ENCODE measurements at places on chromosomes 7 and 10.

DNA sequence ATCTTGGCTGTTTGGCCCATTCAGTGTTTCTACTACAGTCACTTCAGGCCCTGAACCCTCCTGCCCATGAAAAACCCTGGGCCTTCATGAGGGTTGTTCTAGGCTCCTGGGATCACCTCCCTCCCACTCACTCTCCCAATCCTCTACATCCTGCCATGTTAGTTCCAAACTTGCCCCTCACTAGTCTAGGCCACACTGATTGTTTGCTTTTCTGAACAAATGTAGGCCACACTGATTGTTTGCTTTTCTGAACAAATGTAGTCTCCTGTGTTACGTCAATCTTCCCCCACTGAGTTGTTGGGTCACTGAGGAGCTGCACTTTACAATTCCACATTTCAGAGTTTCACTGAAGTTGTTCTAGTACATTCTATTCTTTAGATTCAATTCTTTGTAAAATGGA lies 5.3 kb upstream of the ALDH18A1 start:
- DNase-seq: no peak

DNA sequence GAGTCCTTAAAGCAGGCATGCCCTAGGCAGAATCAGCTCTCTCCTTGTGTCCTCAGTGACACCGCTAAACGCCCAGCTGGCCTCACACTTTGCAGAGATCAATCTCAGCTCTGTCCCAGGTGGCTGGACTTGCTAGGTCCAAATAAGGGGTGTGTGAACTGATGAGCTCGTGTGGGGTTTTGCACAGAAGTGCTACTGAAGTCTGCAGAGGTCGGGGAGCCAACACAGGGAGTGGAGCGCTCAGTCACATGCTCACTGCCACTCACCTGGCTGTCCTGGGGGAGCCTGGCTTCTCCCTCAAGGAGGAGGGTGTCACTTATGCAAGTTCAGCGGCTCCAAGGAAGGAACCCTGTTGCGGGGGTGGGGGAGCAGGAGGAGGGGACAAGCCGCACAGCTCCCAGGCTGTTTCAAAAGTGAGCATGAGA lies 2.0 kb downstream of the ELN start:
- DNase-seq: no peak

- no peak for DNase-seq
These were observed 248.5 kb downstream of the AGMO start for GRCh38 chr7:15313361-15313760.

- no peak for DNase-seq
These were observed 1588.8 kb downstream of the REEP3 start for GRCh38 chr10:65110009-65110408.

- DNase-seq: no peak
These were observed 8.6 kb downstream of the SMIM30 start for GRCh38 chr7:113109718-113110117.

DNA sequence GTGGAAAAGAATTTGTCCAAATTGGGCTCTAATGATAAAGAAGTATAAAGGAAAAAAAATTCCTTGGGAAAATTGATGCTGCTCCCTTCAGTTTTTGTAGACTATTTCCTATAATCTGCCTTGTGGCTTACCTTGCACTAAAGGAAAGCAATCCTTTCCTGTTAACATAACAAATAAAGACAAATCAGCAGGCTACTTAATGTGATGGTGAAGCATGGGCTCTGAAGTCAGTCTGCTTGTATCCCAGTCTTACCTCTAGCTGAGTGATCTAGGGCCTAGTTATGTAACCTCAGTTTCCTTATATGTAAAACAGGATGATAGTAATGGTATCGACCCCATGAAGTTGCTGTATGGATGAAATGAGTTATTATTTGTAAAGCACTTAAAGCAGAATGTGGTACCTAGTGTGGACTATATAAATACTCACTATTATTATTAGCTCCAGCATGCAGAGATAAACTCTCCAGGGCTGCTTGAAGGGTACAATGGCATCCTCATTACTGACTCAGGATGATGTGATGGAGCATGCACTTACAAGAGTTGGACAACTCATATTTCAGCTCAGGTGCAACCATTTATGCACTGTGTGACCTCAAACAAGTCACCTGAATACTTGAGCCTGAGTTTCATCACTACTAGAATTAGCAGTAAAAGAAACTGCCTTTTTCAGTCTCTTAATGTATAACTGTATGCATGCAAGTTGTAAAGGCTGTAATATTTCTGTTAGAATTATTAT lies 156.1 kb downstream of the DKK1 start:
- DNase-seq: no peak

DNA sequence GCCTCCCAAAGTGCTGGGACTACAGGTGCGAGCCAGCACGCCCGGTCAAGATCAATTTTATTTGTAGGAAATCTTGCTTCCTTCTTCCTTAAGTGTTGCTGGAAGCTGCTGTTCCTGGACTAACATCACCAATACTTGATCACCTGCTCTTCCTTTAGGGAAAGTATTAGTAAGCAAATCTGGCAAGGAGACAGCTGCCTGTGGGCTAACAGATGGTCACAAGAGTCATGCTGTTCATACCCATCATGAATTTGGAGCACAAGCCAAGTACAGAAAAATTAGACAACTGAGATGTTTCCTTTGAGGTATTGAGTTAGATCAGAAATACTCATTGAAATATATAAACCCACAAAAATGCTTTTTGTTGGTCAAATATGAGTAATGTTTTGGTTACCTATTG lies 27.9 kb downstream of the BAIAP2L1 start:
- peak; percentile 24 for DNase-seq

- no peak for DNase-seq
These were observed 538 bp downstream of the TFAM start for GRCh38 chr10:58385784-58386112.

DNA sequence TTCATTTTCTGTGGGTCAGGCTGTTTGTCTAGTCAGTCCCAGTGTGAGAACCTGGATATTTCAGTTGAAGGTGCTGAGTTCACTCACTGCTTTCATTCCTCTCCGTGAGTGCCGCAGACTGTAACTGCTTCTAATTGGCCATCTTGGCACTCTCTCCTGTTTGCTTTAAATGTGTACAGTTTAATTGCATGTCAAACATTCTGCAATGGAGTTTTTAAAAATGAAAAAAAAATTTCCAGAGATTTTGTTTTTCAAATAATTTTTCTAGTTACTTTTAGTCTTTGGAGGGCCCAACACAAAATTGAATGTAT lies 87.8 kb downstream of the CCSER2 start:
- no peak for DNase-seq

- no peak for DNase-seq
These were observed 253.0 kb upstream of the GRB10 start for GRCh38 chr7:51035716-51036115.

- no peak for DNase-seq
These were observed 49.0 kb downstream of the TMEM270 start for GRCh38 chr7:73909996-73910395.

- no peak for DNase-seq
These were observed 3.9 kb upstream of the INA start for GRCh38 chr10:103273041-103273441.

- no peak for DNase-seq
These were observed 61.3 kb downstream of the AKR1D1 start for GRCh38 chr7:138137423-138138171.

GRCh38 chr10:99450624-99451498 lies 20.4 kb upstream of the GOT1 start:
- peak; percentile 10 for DNase-seq

DNA sequence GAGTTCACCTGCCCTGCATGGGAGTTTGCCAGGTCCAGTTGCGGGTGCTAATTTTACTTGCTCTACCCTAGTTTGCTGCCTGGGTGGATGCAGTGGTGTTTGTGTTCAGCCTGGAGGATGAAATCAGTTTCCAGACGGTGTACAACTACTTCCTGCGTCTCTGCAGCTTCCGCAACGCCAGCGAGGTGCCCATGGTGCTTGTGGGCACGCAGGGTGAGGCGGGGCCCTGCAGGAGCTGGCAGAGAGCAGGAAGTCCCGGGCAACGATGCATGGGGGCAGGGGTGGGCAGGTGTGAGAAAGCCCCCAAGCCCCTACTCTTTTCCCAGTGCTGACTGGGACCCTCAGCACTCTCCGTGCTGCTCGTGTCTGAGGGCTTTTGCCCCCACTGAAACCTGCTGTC lies 31.3 kb downstream of the AGAP3 start:
- no peak for DNase-seq

- no peak for DNase-seq
These were observed 44.5 kb downstream of the EMX2 start for GRCh38 chr10:117587036-117587435.

DNA sequence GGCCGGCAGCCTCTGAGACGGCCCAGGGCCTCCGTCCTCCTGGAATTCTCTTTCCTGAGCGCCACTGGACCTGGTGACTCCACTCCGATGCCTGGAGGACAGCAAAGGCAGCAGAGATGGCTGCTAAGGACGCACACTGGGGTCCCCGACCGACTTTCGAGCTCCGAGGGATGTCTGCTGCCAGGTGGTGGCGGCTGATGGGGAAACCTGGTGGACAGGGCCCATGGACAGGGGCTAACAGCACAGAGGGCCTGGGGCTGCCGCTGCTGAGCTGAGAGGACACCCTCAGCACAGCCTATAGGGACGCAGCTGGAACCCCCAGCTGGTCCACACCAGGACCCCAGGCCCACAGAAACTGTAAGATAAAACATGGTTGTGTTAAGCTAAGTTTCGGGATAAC lies 366.3 kb downstream of the DNAJB6 start:
- DNase-seq: no peak

DNA sequence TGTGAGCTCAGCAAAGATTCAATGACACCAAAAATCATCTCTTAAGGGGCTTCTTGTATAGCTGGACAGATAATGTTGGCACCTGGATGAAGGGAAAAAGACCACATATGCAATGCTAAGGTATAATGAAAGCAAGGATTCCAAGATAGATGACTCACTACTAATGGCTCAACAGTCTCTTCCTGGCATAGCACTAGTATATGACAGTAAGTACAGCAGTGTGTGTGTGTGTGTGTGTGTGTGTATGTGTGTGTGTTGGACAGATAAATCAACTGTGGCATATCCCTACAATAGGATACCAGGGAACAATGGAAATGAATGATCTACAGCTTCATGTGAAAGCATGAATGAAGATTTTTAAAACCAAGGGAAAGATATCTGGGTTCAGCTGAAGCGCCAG lies 257.1 kb downstream of the SFMBT2 start:
- DNase-seq: no peak

GRCh38 chr10:14658331-14659127 lies 116.2 kb downstream of the FAM107B start:
- no peak for DNase-seq

- DNase-seq: no peak
These were observed at the start of gene TBXAS1 for GRCh38 chr7:139829025-139829774. Gene TBXAS1, plus strand, starts transcription at chr7:139829264. Its CDS starts 127 bp downstream, at chr7:139829391.

DNA sequence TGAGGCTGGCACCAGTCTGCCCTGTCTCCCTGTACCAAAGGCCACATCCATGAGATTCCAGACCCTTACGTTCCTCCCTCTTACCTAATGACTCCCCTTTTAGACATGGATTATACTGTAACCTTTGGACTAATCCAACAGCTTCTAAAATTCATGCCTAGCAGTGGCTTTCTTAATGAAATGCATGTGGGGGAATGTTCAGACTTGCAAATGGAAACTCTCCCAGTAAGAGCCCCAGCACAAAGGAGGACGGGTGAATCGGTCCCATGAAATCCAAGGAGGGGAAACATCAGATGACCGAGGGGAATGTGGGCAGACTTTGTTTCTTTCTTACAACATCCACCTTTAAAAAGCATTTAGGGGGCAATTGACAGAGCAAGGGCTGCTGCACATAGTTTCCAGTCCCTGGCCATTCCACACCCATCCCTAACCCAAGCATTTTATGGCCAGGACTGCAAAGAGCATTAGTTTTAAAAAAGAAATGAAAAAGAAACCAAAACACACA lies 71.5 kb downstream of the COL13A1 start:
- DNase-seq: no peak

GRCh38 chr10:78944723-78945312 lies 123.9 kb upstream of the ZMIZ1 start:
- peak; percentile 73 for DNase-seq

- DNase-seq: no peak
These were observed 251.6 kb downstream of the SKAP2 start for GRCh38 chr7:26612742-26613141.

DNA sequence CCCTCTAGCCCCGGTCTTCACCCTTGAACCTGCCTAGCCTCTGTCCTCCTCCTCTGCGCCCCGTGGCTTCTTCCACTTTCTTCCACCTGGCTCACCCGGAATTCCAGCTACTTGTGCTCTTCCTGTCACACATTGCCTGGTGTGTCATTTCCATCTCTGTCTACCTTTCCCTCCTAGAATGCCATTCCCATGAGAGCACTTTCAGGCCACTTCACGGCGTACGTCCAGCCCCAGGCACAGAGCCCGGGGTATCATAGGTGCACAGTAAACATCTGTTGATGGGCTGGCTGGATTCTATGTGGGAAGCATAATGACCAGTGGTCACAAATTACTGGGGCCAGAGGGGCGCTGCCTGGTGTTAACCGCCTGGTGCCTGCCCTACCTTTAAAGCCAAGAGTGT lies 161.3 kb downstream of the CUX1 start:
- no peak for DNase-seq

GRCh38 chr7:138975343-138976104 lies 5.7 kb downstream of the KIAA1549 start:
- peak; percentile 62 for DNase-seq

- no peak for DNase-seq
These were observed 266.1 kb upstream of the KLF6 start for GRCh38 chr10:4051011-4051640.

DNA sequence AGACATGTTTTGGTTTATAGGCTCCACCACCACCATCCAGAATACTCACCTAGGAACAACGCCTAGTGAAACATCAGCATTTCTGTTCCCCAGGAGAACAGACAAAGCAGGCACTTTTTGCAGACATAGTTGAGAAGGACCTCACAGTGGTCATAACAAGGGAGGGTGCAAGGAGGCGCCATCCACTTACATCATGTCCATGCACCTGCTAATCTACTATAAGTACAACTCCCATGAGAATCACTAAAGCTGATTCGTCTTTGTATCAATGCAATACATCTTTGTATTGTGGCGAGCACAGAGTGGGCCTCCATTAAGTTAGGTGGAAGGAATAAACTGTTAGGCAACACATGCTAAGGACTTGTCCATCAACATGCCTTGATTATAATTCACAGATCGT lies 207.1 kb downstream of the KCNMA1 start:
- no peak for DNase-seq

DNA sequence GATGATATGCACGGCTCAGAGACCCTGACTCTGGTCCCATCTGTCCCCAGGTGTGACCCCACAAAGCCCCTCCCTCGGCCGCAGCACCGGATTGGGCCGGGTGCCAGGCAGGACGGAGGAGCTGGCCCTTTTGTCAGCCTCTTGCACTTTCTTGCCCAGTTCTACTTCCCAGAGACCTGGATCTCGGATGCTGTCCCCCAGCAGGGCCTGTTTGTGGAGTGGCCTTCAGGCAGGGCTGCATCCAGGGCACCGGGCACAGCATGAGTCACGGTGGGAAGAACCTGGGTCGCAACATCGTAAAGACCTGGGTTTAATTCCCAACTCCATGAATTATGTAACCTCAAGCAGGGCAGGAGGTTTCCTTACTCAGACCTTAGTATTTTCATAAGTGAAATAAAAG lies 158.4 kb upstream of the SH2B2 start:
- DNase-seq: no peak

GRCh38 chr7:14766747-14767146 lies 135.8 kb downstream of the DGKB start:
- DNase-seq: no peak

GRCh38 chr7:2209146-2209960 lies 23.4 kb downstream of the MAD1L1 start:
- peak; percentile 82 for DNase-seq

- DNase-seq: peak; percentile 94
These were observed 1102.4 kb downstream of the SORCS3 start for GRCh38 chr10:105743343-105744056.

- DNase-seq: no peak
These were observed 156.3 kb downstream of the ZNF248 start for GRCh38 chr10:37700886-37701780.

- DNase-seq: no peak
These were observed 55.4 kb downstream of the NKX6-2 start for GRCh38 chr10:132730573-132730953.
